ENCODE measurements at places on chromosomes 6 and 20. TPM values are rescaled to one million over a fixed set of nuclear protein-coding genes. Genes with fewer than 3 reads are reported as not detected.
A peak's percentile ranks its signal among the peaks of the same experiment; 100 is the strongest.

DNA sequence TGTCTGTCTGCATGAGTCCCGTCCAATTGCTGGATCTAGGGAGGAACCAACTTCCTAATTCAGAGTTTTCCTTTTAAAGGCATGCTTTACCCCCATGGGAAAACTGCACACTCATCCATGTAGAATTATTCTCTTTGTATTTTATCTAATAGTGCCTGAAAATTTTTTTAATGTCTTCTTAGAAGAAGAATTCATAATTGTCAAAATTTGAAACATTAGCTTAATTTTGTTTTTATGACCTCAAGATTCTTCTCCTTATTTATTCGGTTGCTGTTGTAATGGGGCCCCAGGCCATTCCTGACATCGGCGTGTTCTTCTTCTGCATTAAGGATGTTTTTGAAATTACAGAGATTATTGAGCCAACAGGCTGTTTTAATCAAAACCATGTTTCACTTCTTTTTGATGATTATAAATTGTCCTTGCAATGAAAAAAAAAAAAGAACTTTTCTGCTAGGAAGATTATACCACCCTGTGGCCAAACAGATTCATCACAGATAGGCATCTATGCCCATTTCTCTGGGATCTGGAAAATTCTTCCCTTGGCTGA is 100.3 kb downstream of the ZNF217 start:
- DNase-seq, result no peak

DNA sequence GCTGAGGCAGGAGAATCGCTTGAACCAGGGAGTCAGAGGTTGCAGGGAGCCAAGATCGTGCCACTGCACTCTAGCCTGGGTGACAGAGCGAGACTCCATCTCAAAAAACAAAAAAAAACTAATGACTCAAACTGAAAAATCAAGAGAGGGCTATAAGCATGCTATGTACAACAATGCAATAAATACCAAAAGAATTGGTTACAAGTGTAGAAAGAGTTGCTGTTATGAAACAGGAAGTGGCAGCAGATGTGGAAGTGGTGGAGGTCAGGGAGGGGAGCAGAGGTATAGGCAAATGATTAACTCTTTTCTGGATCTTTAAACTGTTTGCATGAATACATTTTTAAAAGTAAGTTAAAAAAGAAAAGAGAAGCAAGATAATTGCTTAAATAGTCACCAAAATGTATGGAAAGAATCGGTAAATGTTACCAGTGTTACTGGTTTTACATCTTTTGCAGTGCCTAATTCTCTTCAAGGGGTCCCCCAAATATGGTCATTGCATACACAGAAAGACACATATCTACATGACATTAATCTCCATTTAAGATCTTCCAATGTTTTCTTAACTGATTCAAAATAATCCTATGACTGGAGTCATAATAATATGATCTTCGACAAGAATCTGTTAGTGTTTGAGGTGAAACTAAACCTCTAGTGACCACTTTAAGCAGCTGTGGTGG is 15.0 kb downstream of the CALHM6 start:
- no peak for DNase-seq

Gene MEP1A
- not detected for total RNA-seq

- DNase-seq, result peak; percentile 40
Observed at GRCh38 chr6:17600527-17601385, 654 bp downstream of the FAM8A1 start.

Measured in dorsolateral prefrontal cortex (tissue), 122 donors.